ENCODE measurements at places on chromosomes 12 and 14.

- no peak for DNase-seq
Measured at GRCh38 chr12:117486840-117487659, 125.6 kb upstream of the NOS1 start.

DNA sequence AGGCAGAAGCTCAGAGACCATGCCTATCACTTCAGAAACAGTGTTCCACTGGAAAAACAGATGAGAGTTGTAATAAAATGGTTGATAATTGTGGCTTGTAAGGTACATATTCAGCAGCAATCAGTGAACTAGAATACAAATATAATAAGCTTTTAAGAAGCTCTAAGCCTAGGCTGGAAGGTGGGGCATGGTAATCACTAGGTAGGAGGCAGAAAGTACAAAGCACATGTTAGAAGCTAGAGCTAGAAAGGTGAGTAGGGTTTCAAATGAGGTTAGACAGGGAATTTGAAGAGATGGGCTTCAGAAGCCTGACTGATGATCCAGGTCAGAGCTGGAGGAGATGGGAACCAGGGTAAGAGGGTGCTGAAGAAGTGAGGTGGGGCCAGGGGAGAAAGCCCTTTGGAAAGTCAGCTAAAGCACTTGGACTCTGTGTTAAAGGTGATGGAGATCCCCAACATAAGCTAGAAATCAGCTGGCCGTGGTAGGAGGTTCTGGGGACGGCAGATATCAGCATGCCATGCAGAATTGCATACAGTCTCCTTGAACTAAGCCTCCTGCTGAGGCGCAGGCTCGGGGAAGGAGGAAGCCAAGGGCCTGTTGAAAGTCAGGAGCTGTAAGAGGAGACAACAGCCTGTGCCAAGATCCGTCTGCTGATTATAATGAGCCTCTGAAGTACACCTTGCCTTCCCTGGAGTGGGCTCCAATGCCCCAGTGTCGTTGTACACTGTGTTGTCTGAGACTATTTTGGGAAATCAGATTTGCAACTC lies 659.4 kb downstream of the BCL11B start:
- no peak for DNase-seq

DNA sequence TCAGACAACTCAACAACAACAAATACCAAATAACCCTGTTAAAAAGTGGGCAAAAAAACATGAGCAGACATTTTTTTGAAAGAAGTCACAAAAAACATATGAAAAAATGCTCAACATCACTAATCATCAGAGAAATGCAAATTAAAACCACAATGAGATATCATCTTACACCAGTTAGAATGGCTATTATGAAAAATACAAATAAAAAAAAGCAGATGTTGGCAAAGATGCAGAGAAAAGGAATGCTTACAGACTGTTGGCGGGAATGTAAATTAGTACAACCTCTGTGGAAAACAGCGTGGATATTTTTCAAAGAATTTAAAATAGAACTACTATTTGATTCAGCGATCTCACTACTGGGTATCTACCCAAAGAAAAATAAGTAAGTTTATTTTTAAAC lies 114.0 kb downstream of the SLC38A4 start:
- no peak for DNase-seq

DNA sequence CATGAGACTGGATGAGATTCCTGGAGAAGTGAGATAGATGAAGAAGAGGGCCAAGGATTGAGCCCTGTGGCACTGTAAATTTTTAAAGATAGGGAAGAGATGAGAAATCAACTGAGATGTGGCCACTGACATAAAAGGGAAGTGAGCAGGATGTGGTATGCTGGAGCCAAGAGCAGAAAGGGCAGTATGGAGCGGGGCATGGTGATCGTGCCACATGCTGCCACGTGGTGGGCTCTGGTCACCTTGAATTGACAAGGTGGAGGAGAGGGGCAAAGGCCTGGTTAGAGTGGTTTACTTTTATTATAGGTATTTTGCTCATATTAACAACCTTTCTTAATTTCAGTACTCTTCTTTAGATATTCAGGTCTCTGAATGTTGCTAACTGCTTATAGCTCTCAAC lies 257.9 kb downstream of the NEDD1 start:
- DNase-seq, result no peak

GRCh38 chr14:61229475-61229888 lies 51.7 kb downstream of the TMEM30B start:
- DNase-seq, result no peak

DNA sequence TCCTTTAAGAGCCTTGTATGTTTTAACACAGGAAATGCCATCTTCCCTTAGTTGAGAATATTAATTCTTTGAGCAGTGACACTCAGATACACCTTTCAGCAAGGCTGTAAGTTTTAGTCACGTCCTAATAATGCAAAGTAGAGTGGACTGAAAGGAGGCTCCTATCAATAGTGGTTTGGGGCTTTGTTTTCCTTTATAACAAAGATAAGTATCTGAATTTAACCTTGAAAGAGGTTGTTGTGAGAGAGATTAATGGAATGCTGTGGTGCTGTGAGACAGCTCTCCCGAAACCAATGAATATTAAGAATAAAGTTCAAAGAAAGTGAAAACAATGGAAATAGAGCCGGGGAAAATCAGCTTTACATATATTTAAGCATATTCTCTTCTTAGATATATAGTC lies 259.6 kb downstream of the ERC1 start:
- DNase-seq, result no peak

- no peak for DNase-seq
Measured at GRCh38 chr12:31819427-31819826, 90.6 kb upstream of the AMN1 start.

DNA sequence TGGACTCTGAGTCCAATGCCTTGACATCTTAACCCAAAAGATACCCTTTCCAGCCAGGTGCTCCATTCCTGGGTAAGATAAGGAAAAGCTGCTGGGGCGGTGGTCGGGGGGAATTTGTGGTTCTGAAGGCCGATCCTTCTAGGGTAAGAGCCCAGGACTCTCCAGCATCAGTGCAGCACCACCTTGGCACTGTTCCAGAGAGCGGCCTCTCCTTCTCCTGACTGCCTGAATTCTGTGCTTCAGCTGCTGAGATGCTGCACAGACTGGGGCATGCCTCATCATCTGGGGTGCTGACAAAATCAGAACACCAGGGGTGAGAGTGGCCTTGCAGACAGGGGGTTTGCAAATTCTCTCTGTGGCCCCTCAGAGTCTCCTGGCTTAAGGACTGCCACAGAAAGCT lies 87.5 kb downstream of the SPTB start:
- DNase-seq, result no peak

- no peak for DNase-seq
Measured at GRCh38 chr12:104641862-104642261, 185.1 kb downstream of the CHST11 start.

DNA sequence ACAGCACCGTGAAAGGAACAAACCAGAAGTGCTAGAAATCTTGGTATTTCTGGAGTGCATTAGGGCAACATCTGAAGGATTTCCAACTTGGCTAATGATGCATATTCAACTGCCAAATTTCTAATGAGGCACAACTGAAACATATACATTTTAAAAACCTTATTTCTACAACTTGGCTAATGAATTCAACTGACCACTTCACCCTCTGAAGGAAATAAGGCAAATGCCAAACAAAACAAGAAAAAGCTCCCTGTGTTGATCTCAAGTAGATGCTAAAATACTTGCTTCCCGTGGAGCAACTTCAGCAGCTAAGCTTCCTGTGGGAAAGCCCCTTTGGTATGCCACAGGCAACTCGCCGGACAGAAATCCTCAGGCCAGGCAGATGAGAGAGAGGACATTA lies 167.1 kb downstream of the TTC7B start:
- no peak for DNase-seq

DNA sequence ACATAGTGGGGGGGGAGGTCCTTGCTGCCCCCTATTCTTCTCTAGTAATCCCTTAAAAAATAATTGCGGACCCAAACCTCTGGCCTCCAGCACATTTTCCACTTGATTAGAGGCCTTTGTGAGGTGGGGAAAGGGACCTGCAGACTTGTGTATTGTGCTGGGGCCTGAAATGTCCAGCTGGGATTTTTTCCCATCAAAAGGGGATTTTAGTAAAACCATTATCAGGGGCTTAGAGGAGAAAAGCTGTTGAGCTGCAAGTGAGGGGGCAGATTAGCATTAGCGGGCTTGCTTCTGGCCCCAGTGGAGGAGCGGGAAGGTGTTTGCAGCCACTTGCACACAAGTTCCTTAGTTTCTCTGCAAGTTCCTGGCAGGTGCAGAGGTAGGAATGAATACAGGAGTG lies 13.9 kb downstream of the FBXL14 start:
- no peak for DNase-seq

- no peak for DNase-seq
Measured at GRCh38 chr14:100825713-100826331, at the start of gene MEG3. Gene MEG3 (plus strand): TSS chr14:100826118.

DNA sequence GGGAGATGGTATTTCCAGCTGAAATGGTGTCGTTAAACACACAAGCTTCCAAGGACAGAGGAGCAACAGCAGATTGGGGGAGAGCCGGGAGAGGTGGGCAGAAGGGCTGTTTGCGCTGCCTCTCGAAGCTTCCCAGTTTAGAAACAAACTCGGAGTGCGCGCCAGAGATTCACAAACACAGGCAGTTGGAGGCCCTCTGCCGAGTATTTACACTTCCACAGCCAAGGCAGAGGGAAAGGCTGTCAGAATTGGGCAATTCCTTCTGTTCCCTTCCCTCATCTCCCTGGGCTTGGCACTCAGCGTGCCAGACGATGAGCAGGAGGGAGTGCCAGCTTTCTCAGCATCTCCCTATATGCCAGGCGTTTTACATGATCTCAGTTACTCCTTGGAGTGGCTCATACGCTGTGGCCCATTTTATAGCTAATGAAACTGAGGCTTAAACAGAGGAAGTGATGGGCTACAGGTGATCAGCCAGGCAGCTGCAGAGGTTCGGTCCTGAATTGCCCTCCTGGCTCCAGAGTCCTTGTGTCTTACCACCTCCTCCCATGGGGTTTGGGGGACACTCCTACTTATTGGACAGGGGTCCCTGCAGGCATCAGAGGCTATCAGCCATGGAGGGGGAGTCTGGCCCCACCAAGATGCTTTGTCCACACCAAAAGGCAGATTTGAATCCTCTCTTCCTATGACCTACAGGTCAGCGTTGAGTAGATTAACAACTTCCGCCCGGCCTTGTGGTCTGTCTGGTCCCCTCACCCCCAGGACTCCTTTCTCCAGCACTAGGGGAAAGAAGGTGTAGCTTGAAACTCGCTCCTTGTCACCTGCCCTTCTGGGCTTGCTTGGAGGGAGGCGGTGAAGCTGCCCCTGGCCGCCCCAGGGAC lies 3.1 kb downstream of the FAM222A start:
- DNase-seq, result no peak

DNA sequence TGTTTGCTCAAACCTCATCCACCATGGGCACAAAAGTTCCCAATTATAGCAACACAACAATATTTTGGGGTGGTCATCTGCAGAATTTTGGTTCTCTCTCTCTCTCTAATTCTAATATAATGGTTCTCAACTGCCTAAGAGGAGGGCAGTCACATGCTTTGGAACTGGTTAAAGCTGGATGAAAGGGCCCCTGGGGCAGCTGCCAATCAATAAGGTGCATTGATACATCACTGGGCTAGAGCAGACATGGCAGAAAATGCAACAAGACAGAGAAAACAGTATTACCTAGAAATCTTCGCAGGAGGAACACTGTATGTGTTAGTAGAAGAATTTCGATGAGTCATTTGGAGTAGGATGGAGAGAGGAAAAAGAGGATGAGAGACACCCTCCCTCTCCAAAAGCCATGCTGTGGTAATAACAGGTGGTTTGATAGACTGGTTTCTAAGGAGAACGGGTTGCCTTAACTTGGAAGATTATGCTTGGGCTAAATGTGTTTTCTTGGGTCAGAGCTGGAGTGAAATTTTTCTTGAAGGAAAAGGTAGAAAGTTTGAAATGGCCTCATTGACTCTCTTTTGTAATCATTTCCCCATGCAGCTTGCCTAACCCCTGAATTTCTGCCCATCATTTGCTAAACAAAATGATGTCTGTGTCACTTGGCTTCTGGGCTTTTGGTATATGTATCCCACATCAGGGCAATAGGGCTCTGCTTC lies 67.1 kb upstream of the HIF1A start:
- no peak for DNase-seq

DNA sequence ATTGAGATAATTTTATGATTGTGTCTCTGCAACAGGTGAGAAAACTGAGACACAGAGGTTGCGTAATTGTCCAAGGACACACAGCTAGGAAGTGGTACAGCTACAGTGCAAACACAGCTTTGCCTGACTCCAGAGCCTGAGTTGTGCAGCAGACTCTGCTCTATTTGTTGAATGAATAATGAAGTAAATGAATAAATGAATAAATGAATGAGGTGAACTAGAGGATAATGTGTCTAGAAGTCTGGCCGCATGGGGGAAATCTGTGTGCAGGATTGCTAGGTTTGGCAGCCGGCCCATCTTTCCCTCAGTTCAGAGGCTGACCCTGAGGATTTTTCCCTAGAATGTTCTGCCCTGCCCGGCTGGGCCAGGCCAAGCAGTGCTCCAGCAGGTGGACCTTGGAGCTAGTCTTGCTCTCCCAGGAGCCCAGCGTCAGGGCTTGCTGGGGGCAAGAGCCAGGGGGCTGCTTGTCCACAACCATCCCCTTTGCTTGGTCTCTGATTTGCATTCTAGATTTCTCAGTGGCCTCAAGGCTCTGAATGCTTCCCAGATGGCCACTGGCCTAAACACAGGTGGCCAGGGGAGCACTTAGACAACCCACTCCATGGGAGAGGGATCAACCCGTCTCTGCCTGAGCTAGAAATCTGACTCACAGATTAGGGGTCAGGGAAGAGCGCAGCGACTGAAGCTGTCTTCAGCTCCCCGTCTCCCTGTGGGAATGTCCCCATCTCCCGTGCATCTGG lies 225.2 kb downstream of the C12orf75 start:
- DNase-seq, result no peak

DNA sequence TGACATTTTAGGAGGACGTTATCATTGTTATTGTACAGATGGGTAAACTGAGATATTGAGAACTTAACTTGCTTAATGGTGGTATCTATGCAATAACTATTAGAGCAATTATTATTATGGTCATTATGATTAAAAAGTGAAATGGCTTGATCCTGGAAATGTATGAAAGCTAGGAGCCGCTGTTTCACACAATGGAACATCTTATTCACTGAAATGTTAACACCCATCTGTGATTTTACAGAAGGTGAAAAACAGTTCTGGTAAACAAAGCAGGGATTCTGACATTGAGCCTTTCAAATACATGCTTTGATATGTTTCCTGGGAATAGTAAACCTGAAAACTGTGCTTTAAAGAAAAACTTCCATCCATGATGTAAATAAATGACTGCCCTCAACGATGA lies 261.4 kb downstream of the BTG1 start:
- DNase-seq, result no peak

- no peak for DNase-seq
Measured at GRCh38 chr14:64158608-64159007, 135.6 kb downstream of the ESR2 start.

DNA sequence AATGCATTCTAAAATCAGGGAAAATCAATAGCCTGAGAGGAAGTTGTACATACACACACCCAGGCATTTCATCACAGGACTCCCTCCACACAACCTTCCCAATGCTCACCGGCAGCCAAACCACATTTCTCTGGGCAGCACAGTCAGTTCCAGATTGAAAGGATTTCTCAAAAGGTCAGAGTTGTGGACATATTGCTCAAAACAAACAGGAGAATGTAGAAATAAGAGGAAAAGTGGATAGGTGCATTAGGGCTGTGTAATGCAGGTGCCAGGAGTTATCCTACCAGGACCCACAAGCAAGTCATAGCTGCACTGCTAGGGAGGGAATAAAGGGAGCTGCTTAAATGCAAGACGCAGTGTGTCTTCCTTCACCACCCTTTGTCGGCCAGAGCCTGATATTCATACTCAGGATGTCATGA lies 62.9 kb downstream of the GCH1 start:
- DNase-seq, result no peak

- DNase-seq, result no peak
Measured at GRCh38 chr12:112713471-112713870, 78.1 kb upstream of the RPH3A start.

Data from activated CD4-positive, alpha-beta T cell treated with anti-CD3 and anti-CD28 coated beads, Interleukin-2, Interleukin-6, amounts not matched to agents 100 ng/mL and 50 ng/mL, durations not matched to agents 16 hours and 8 hours (primary cell).